Renal cortical epithelial cell (primary cell): ENCODE measurements at places on chromosomes 6 and 20. TPM values are rescaled to one million over a fixed set of nuclear protein-coding genes. Genes with fewer than 3 reads are reported as not detected.

DNA sequence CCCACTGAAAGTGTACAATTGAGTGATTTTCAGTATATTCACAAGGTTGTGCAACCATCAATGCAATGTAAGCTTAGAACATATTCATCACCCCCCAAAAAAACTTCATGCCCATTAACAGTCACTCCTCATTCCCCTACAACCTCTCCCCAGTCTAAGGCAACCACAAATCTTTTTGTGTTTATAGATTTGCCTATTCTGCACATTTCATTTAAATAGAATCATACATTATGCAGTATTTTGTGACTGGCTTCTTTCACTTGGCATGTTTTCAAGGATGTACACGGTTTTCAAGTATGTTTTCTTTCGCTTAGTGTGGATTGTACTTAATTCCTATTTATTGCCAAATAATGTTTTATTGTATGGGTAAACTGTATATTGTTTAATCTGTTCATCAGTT, 329.3 kb upstream of the RNF24 start:
- DNase-seq, result no peak

DNA sequence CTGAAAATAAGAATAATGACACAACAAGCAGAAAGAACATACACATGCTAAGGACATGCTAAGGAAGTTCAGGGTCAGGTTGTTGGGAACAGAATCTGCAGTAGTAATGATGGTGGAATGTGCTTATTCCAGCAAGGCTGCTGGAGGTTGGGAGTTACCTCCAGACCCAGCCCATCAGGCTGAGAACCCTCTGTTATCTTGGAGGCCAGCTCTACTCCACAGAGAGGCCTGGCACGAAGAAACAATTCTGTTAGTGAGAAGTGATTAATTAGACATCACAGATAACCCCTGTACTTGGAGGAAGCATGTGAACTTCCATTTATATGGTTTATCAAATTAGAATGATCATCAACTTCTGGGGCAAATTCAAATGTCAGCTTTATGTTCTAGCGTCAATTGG, 22.1 kb upstream of the ARHGAP18 start:
- no peak for DNase-seq

- DNase-seq, result no peak
Measured at GRCh38 chr6:76420094-76420493, 347.6 kb upstream of the IMPG1 start.

GRCh38 chr20:48667889-48668413, 159.8 kb downstream of the PREX1 start:
- peak; percentile 11 for DNase-seq

COL12A1 gene
- total RNA-seq, result 43.8 and 44.6 TPM in 2 replicates

GRCh38 chr6:170114187-170114945, 176.5 kb downstream of the DLL1 start:
- DNase-seq, result no peak

DNA sequence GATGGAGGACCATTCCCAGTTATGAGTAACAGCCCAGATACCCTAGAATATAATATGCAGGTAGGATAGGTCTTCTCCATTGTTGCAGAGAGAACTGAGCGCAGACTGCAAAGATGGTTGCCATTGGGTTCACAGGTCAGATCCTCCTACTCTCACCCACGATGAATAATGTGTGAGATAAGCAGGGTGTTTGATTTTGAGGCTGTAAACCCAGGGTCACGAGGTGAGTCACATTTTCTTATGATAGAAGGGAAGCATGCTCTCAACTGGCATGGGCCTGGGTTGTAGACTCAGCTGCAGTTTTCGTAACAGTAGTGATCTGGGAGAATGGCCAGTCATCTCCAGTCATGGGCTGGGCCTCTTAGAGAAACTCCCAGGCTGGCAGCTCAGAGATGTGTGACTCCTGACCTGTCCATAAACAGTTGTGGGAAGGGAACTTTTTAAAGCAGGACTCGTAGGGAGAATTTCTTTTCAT, 74.2 kb downstream of the CD164 start:
- peak; percentile 80 for DNase-seq

- no peak for DNase-seq
Measured at GRCh38 chr6:158152659-158153058, 15.4 kb downstream of the SERAC1 start.

OSER1 gene
- 36.5 and 39.8 TPM in 2 replicates for total RNA-seq

DNA sequence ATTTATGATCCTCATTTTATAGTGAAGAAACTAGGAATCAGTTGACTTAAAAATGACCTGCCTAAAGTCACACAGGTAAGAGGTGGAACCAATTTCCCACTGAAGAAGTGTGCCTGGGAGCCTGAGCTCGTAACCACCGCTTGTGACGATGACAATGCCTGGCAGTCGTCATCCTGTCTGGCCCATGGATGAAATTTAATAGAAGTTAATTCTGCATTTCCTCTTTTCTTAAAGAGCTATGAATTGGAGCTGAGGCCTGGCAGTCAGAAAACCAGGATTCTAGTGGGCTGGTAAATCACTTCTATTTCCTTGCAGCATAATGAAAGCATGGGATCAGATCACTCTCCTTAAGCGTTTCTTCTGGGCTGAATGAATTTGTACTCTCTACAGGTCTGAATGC, 200.0 kb upstream of the SGK1 start:
- no peak for DNase-seq

- DNase-seq, result peak; percentile 98
Measured at GRCh38 chr6:16681260-16681873, 79.9 kb downstream of the ATXN1 start.

GRCh38 chr6:129429956-129430355, 280.0 kb downstream of the ARHGAP18 start:
- no peak for DNase-seq

GRCh38 chr6:15036690-15037245, 209.1 kb upstream of the JARID2 start:
- DNase-seq, result peak; percentile 30

GRCh38 chr6:91161246-91161645, 574.4 kb upstream of the MAP3K7 start:
- no peak for DNase-seq

DNA sequence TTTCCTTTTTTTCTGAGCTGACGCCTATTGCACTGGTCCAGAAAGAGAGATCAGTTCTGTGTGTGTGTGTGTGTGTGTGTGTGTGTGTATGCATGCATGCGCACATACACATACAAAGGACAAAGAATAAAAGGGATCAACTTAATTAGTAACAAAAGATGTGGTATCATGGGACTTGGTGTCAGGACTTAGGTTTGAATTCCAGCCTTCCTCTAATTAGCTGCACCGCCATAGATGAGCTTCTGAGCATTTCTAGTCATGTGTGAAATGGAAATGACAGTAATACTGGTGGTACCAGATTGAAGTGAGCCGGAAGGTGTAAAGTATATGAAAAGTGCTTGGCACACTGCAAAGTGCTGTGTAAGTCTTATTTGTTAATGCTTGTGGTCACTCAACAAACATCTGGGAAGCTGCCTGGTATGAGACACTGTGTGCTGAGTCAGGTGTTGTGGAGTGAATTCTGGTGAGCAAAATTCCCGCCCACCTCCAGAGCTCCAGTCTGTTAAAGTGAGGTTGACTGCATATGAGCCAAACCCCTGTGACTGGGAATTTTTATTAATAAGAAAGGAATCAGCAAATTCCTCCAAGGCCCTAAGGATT, 12.4 kb downstream of the DAAM2 start:
- peak; percentile 82 for DNase-seq

DNA sequence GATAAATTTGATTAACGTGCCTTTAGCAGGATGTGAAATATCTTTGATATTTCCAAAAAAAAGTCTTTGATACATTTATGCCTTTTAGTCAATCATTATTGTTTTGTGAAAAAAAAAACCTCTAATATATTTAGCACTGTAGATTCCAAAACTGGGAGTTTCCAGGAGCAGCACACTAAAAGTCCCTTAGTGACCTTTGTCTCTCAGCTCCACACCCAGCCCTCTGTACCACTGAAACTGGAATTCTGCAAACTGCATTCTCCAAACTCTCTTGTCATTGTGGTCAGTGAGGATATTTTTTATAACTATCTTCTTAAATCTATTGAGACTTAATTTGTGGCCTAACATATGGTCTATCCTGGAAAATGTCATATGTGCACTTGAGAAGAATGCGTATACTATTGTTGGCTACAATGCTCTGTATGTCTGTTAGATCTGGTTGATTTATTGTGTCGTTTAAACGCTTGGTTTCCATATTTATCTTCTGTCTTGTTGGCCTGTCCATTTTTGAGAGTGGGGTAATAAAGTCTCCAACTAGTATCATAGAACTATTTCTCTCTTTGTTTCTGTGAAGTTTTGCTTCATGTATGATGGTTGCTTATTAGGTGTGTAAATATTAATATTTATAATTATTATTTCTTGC, 73.2 kb upstream of the CNKSR3 start:
- no peak for DNase-seq
